Activated CD4-positive, alpha-beta T cell treated with anti-CD3 and anti-CD28 coated beads, Interleukin-2, amount 10 ng/mL, durations not matched to agents 7 days and 5 days (primary cell): ENCODE measurements at places on chromosomes 2 and 18. TPM values are rescaled to one million over a fixed set of nuclear protein-coding genes. Genes with fewer than 3 reads are reported as not detected.

GREB1 gene
- total RNA-seq: 0.10 TPM

NEB gene
- 0.40 TPM for total RNA-seq

DYSF gene
- total RNA-seq: 0.12 TPM

OXER1 gene
- not detected for total RNA-seq

DUSP2 gene
- total RNA-seq: 11.9 TPM

TRPM8 gene
- not detected for total RNA-seq

C2orf69 gene
- total RNA-seq: 18.4 TPM
